ENCODE measurements at places on chromosomes 1 and 21.

DNA sequence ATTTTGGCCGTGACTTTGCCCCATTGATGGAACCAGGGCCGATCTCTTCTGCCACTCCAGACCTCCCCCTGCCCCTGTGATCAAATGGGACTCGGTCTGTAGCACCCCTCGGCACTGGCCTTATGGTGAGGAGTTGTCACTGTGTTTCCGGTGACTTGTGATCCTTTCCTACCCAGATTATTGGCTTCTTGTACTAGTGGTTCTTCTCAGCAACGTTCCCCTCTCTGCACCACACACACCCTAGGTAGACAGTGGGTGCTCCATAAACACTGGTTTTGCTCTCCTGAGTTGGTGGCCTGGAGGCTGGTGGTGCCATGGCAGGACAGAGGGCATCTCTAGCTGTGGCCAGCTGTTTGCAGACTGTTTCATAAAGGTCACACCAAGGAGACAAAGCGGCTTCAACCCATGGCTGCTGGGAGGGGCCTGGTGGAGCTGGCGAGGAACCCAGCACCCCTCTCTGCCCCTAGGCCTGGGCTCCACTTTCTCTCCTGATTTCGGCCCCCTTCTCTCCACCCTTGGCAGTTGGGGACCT lies 50.7 kb downstream of the DHRS3 start:
- no peak for DNase-seq

DNA sequence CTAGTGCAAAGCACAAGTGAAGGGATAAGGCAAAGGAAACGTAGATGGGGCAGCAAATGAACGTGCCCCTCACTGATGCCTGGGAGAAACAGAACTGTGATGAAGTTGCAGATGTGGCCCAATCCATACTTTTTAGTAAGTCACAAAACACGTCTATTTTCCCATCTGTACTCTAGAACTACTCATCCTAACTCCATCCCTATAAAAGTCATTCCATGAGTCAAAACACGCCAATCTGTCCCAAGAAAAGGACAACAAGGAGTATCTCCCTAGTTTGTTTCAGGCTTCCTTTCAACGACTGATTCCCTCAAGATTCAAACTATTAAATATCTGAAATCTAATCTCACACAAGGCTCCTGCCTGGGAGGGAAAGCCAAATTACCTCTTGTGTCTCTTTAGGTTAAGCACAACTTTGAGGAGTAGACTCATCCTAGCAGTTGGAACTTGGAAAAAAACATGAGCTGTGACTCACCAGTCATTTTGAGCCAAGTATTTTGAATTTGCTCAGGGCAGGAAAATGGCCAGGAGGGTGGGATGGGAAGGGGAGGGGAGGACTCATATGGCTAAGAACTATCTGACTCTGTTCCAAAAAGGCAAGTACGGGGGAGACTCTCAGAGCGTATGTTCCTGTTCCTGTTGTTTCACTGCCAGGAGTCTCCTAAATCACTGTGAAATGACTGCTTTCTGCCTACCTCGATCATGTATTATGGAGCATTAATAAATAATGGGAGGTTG lies 214.5 kb upstream of the CAMK1G start:
- DNase-seq: peak; percentile 99

DNA sequence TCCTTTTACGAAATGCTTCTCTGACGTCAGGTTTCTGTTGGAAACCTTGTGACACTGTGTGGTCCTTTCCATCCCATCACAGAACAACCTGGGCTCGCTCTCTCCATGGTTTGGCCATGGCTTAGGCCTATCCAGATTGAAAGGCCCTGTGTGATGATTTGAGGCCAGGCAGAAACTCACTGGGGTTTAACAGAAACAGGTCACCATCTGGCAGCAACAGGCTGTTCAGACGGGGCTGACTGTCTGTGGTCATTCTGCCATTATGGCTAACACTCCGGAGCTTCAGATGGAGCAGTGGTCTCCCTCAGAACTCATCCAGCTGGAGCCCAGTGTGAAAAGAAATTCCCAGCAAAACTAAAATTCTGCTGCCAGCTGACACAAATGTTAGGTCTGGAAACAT lies 9.3 kb downstream of the PLEKHM2 start:
- no peak for DNase-seq

DNA sequence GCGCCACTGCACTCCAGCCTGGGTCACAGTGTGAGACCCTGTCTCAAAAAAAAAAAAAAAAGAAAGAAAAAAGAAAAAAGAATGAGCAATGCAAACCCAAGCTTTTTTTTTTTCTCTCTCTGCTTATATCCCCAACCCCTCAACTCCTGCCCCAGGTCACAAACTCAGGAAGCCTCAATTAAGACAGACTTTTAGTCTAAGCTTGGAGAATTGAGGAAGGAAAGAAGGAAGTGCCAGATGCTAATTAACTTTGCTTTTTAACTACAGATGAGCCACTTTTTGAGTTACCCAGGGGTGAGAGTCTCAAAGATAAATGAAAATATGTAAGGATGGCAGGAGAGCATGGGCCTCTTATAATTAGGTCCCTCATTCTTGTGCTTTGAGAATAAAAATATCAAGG lies 33.3 kb downstream of the PIK3CD start:
- no peak for DNase-seq

- DNase-seq: peak; percentile 94
Measured at GRCh38 chr1:84847253-84848250, 45.5 kb downstream of the LPAR3 start.

DNA sequence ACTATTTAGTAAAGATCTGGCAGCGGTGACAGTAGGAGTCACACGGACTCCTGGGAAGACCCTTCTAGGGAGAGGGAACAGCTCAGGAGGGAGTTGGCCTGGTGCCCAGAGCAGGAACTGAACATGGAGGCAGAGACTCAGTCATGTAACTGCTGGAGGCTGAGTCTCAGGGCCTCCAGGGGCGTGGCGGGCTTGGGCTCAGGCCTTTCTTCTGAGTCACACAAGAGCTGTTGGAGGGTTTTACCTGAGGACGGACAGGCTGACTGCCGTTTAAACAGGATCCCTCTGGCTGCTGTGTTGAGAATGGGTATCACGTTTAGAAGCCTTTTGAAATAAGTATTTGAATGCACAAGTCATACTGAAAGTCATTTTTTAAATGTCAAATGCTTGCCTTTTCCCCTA lies 7.2 kb upstream of the ETS2 start:
- DNase-seq: no peak

DNA sequence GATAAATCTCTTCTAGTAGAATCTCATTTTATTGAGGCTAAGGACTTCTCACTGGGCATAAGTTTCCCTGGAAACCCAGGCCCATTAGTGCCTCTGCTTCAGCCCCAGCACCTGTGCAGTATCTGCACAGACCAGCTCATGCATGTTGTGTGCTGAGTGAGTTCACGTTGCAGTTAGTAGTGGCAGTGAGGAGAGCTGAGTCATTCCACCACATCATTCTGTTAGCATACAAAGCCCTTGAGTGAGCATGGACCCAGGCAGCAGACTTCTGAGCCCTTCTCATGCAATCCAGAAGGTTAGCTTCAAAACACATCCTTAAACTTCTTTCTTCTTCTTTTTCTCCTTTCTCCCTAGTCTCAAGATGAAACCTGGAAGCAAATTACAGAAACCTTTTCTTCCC lies 45.8 kb upstream of the NTPCR start:
- peak; percentile 61 for DNase-seq

- no peak for DNase-seq
Measured at GRCh38 chr1:53556657-53557227, 97.5 kb downstream of the DMRTB1 start.

DNA sequence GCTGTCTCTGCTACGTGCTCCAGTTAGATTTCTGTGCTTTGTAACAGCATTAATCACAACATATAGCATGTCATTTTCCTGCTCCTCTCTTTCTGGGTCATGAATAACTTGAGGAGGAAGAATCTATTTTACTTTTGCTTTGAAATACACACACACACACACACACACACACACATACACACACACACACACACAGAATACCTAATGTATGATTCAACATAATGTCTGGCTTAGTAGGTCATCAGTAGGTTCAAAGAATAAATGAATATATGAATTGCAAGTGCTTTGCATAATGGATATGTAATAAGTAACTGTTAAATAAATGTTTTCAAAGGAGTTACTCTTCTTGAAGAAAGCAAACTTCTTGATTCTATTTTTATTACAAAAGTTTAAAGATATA lies 249.0 kb downstream of the PDE4B start:
- DNase-seq: peak; percentile 2

GRCh38 chr1:200670242-200671118 lies 773 bp upstream of the DDX59 start:
- DNase-seq: peak; percentile 69

DNA sequence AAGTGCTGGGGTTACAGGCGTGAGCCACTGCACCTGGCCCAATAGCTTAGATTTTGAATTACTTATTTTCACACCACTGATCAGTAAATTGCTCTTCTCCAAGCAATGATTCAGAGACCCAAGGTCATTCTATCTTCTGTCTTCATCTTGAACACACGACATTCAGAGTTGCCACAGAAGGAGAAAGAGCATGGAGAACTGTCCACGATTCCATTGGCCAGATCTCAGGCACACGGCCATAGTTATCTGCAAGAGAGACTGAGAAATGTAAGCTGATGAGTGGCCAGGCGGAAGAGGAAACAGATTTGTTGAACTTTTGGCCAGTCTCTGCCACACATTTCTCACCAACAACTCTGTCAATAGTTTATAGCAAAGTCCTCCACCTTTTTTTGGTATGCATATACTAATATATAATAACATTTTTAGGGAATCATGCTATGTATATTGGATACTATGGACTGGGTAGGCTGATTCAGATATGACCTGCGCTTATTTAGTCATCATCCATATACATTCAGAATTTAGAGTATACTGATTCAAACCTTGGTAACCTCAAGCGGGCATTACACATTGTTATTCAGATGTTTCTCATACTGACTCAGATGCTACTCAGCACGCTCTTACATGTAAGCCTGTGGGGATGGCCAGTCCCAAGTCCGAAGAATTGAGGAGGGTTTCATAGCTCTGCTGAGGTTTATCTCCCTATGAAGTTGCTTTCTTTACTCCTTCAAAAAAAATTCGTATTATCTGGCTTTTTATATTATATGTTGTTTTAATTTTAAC lies 25.5 kb upstream of the CAP1 start:
- peak; percentile 89 for DNase-seq

- DNase-seq: no peak
Measured at GRCh38 chr21:36744560-36745231, 45.8 kb downstream of the SIM2 start.

DNA sequence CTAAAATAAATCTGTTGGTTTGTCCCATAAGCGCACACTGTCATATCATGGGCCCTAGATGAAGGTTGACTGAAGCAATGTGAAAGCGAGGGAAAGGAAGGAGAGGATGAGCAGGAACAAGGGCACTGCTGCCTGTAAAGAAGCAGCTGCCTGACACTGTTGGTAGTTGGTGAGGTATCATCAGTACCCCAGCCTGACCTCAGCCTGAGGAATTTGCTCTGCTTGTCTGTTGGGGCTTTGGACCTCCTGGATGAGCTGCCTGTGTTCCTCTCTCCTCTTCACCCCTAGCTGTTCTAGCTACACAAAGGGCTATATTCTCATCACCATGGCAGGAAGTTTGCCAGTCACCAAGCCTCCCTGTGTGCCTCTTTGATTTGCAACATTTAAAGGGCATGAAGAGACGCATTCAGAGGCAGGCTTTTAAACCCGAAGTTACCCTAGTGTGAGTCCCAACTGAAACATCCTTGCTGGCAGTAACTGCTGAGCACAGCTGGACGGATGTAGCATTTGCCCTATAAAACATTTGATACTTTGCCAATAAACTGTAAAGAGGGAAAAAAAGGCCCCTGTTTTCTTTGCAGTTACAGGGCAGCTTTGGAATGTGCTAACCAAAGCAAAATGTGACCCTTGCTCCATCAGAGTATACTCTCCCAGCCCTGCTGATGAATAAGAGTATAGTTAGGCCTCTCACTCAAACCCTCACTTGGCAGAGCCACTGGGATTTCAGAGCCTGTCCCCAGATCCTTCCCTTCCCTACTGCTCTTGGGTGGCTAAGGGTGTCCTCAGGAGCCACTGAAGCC lies 22.2 kb upstream of the SPATA6 start:
- DNase-seq: peak; percentile 82

GRCh38 chr21:31580866-31581276 lies 78.6 kb upstream of the SOD1 start:
- peak; percentile 57 for DNase-seq

- DNase-seq: no peak
Measured at GRCh38 chr21:32599091-32599490, 13.1 kb downstream of the CFAP298 start.

DNA sequence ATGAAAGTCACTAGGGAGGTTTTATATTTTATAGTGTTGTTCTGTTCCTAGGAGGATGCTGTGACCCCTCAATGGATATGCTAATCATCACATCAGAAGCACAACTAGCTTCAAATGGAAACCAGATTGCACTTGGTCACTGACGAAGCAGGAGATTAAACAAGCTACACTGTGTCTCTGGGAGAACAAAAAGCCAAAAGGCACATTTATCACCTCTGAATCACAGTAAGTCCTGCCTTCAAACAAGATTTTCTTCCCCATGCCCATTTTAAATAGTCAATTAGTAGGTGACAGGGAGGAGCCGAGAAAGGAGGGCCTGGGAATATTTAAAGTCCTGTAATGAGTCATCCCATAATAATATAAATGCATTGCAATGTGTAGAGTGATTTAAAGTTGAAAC lies 38.1 kb downstream of the RGS2 start:
- peak; percentile 69 for DNase-seq

DNA sequence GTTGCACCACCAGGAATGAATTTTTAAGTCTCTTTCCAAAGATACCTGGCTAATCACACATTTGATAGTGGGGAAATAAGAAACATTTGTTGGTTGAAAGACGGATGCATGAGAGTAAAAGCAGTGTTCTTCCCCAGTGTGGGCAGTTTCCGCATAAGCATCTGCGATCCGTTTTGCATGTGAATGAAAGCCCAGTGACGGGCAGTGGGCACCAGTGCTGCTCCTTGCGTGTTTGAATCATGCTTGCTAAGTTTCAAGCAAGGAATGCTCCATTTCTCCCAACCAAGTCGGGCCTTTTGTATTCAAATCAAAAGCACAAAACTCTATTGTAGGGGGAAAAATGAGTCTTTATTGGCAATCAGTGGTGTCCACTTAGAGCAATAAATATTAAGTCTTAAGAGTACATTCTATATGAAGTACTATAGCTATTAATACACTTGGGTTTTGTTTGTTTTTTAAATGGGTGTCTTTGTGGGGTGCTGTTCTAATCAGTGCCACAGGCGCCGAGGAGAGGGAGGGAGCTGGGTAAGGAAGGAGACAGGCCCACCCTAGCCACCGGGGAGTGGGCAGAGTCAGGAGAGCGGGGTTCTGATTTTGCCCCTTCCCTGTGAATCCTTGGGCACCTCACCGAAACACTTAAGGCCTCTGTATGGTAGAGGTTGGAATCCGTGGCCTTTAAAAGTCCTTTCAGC lies 750 bp upstream of the PTGFRN start:
- no peak for DNase-seq

- no peak for DNase-seq
Measured at GRCh38 chr21:45257673-45258341, 29.9 kb downstream of the POFUT2 start.

DNA sequence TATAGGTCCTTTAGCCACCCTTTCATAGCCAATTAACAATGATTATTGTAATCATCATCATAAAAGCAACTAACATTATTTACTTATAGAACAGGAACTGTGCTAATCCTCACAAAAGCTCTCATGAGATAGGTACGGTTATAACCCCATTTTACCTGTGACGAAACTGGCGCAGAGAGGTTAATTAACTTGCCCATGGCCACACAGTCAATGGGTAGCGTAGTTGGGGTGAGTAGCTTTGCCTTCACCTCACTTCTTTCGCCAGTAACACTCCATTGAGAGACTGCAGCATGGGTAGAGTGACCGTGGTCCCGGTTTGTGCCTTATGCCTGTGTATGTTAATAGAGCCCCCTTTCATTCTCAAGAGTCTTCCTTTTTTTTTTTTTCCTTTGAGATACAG lies 10.3 kb downstream of the NIPAL3 start:
- DNase-seq: no peak

Data from fibroblast of skin of right quadriceps (primary cell).